ENCODE measurements at places on chromosomes 7 and 10.
A peak's percentile ranks its signal among the peaks of the same experiment; 100 is the strongest.

- DNase-seq: peak; percentile 43
- no peaks in the 10 kb centered on the region for H3K27me3 ChIP-seq
- 0 out of 2 replicates have a peak, but pooled peaks cover 3% of the 10 kb centered on the region for H3K36me3 ChIP-seq
- H3K27ac ChIP-seq: no peak overlapping the region
- no peak overlapping the region for H3K4me3 ChIP-seq
Observed at GRCh38 chr7:132183781-132184380, 392.4 kb downstream of the PLXNA4 start.

GRCh38 chr7:49295146-49295545, 370.8 kb downstream of the CDC14C start:
- no peak overlapping the region for H3K4me3 ChIP-seq
- no peak for DNase-seq
- no peak overlapping the region for H3K27ac ChIP-seq

DNA sequence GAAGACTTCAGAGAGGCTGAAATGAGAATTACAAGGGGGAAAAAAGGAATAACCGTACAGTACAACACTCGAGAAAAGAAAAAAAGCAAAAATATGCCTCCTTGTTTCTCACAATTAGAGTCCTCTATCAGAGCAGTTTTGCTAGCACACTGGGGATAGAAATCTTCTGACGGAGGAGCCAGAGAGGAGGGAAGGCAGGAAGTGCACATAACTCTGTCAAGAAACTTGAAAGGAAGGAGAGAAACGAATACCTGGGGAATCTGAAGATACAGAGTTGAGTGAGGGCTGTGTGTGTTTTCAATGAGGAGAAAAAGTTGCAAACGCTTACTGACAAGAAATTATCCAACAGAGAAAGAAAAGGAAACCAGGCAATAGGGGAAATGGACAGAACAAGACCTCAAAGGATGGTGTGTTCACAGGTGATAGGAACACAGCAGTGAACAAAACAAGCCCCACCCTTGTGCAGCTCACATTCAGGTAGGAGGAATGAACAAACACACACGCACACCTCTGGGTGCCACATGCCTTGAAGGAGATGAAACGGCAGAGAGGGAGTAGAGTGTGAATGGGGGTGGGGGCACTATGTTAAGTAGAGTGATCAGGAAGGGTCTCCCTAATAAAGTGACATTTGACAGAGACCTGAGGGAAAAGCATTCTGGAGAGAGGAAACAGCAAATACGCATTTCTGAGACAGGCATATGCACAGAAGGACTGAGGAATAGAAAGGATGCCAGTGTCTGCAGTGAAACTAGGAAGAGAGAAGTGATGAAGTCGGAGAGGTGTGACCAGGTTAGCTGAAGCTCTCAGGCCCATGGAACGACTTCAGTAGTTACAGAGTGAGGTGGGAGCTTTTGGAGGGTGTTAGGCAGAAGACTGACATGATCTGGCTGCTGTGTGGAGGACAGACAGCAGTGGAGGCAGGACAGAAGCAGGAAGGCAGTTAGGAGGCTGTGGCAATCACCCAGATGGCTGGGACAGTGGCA, 46.7 kb upstream of the SPOCK2 start:
- peak overlapping the region; percentile 30 for H3K27ac ChIP-seq
- H3K36me3 ChIP-seq: no peaks in the 10 kb centered on the region

DNA sequence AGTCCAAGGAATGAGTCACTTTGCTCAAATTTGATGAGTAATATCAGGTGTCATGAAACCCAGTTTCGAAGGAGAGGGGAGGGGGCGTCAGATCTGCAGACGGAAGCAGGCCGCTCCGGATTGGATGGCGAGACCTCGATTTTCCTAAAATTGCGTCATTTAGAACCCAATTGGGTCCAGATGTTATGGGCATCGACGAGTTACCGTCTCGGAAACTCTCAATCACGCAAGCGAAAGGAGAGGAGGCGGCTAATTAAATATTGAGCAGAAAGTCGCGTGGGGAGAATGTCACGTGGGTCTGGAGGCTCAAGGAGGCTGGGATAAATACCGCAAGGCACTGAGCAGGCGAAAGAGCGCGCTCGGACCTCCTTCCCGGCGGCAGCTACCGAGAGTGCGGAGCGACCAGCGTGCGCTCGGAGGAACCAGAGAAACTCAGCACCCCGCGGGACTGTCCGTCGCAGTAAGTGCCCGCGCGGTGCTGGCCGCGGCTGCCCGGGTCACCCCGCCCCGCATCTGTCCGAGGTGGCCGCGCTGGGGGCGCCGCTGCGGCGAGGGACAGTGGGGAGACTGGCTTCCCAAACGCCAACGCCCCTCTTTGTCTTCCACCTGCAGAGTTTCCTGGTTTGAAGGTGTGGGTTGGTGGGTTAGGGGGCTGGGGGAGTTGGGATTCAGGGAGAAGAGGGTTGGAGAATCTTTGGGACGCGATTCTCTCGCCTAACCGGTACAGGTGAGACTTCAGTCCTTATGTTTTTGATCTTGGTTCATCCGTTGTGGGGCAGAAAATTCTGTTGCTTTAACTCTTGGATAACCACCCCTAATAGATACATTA, at the start of gene TAC1:
Gene TAC1, plus strand, starts transcription at position 351 of the 829 bp plus-strand sequence. CDS start 527 bp downstream, outside the sequence.
- DNase-seq: peak; percentile 74
- peak within 1 kb of the TSS; percentile 62 for H3K4me3 ChIP-seq
- no peaks in the 10 kb centered on the region for H3K36me3 ChIP-seq

- H3K4me1 ChIP-seq: no peaks in the 10 kb centered on the region
- H3K27ac ChIP-seq: no peak overlapping the region
- no peak overlapping the region for H3K4me3 ChIP-seq
- H3K36me3 ChIP-seq: no peaks in the 10 kb centered on the region
- no peaks in the 10 kb centered on the region for H3K27me3 ChIP-seq
Observed at GRCh38 chr7:109821156-109821555, 1251.5 kb downstream of the DNAJB9 start.

- no peaks in the 10 kb centered on the region for H3K27me3 ChIP-seq
- no peak overlapping the region for H3K4me3 ChIP-seq
- no peak for DNase-seq
- H3K4me1 ChIP-seq: peaks cover 4% of the 10 kb centered on the region
- H3K36me3 ChIP-seq: no peaks in the 10 kb centered on the region
Observed at GRCh38 chr10:69739634-69740033, 62.1 kb upstream of the COL13A1 start.

DNA sequence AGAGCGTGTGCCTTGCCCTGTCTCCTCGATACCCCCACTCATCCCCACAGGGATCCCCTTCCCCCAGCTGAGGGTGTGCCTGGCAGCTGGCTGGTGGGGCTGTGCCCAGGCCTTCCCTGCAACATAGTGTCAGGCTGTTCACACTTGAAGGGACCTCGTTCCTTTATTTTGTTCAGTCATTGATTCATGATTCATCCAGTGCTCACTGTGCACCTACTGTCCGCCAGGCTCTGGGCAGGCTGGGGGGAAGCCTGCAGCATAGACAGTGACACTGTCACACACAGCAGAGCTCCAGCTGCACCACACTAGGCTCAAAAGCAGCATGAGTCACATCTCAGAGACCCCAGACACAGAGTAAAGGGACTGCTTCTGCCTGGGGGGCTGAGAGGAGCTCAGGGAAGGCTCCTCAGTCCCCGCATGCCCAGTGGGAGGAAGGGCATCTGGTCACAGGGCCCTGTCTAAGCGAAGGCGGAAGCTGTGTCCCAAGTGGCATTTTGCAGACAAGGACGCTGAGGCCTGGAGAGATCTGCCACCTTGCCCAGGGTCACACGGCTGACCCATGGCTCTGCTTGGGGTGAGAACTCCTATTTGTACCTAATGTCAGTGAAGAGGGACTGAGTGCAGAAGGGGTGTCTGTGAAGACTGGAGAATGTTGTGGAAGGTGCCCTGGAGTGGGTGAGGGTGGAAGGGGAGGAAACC, 27.9 kb downstream of the CDH23 start:
- no peak overlapping the region for H3K27ac ChIP-seq
- no peaks in the 10 kb centered on the region for H3K4me1 ChIP-seq
- no peak for DNase-seq
- H3K4me3 ChIP-seq: no peak overlapping the region

GRCh38 chr10:102779680-102780526, 36.2 kb downstream of the WBP1L start:
- H3K4me3 ChIP-seq: no peak overlapping the region
- H3K4me1 ChIP-seq: peaks cover 68% of the 10 kb centered on the region
- H3K27me3 ChIP-seq: no peaks in the 10 kb centered on the region
- no peaks in the 10 kb centered on the region for H3K36me3 ChIP-seq
- no peak overlapping the region for H3K27ac ChIP-seq

DNA sequence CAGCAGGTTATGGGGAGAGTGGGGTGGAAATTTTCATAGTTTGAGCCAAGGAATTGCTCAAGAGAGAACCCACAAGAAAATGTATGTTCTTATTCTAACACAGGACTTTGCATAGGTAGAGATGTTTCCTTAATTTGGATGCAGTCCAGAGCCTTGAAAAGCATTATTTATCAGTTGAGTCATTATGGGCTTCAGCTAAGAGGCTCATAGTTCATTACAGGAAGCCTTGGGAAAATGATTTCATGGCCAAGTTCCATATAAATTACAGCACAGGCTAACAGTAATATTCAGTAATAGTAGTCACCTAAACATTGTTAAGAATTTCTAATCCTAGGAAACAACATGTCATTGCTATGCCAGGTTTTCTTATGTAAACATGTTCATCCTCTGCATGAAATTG, 131.1 kb upstream of the PTPRZ1 start:
- no peaks in the 10 kb centered on the region for H3K36me3 ChIP-seq
- H3K4me3 ChIP-seq: no peak overlapping the region
- DNase-seq: no peak

DNA sequence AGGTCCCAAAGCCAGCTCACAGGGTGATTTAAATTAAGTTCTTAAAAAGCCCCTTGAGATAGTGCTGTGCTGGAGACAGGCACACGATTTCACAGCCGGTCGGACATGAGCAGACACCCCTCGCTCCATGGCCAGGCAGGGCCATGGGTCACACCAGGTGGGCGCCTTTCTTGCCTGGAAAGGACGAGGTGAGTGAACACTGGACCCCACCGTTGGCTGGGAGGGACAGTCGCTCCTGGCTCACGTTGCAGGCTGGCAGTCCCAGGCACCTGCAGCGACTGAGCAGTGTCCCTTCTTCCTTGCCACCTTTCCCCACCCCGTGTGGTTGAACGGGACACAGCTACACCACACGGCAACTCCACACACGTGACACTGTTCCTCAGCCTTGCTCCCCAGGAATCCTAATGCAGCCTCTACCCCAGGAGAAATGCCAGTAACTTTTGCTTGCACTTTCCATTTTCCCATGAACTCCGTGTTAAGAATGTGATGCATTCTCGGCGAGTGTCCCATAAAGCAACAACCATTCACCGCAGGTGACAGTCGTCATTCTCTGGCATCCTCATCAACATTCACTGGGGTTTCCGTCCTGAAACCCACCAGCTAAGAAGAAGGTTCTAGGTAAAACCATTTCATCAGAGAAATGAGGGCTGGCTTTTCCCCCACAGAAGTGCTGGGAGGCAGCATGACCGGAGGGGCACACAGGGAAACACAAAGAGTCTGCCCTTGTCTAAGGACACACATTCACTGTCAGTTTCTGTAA, 217.4 kb downstream of the ZMYND11 start:
- H3K36me3 ChIP-seq: no peaks in the 10 kb centered on the region
- no peaks in the 10 kb centered on the region for H3K4me1 ChIP-seq
- DNase-seq: no peak
- no peak overlapping the region for H3K4me3 ChIP-seq
- no peaks in the 10 kb centered on the region for H3K27me3 ChIP-seq

DNA sequence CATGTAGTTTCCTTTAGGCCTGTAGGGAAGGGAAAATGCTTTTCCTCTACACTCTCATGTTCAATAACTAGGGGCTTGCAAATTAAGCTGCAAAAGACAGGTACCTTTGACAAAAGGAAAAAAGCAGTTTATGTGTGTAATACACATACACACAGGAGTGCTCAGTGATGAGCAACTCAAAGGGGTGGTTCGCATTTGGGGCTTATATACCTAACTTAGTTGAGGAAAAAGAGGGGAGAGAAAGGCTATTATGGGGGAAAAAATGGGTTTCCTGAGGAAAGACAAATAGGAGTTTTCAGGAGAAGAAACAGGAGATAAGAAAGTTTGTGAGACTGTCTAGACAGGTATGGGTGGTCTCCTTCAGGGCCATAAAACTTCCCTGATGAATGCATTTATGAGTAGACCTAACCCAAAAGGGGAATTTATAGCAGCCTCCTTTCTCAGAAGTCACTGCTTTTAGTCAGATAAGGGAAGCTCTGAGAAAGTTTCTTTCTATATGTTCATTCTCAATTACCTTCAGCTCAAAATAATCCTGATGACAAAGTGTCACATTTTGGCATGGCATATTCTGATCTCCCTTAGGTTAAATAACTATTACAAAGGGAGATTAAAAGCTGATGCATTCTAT, 55.2 kb upstream of the EZH2 start:
- H3K27ac ChIP-seq: no peak overlapping the region
- no peaks in the 10 kb centered on the region for H3K36me3 ChIP-seq
- no peak overlapping the region for H3K4me3 ChIP-seq
- no peak for DNase-seq

DNA sequence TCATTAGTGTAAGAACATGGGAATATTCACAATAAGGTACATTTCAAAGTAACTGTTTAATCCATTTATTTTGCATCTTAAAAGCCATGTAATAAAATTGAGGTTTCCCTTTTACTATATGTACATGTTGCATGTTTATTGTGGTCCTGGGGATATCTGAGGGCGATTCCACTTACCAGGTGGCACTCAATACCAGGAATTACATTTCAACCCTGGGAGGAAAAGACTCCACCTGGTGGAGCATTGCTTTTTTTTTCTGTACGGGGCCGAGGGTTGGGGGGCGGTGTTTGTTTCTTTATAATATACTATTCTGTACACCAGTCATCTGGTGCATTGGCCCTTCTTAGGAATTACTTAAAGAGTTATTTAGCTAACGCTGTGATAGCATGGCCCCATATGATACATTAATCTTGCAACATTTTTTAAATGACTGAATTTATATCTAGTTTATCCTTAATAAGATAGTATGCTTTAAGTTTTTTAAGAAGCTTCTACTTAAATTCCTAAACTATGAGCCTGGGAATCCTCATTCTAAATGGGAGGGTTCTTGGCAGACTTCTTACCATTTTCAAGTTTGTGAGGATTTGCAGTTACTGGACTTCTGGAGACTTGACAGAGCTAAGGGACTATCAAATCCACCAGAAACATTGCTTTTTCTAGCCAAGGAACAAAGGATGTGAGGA, 7.2 kb upstream of the HGF start:
- H3K4me3 ChIP-seq: no peak overlapping the region
- DNase-seq: peak; percentile 36
- no peak overlapping the region for H3K27ac ChIP-seq
- H3K36me3 ChIP-seq: no peaks in the 10 kb centered on the region
- H3K4me1 ChIP-seq: no peaks in the 10 kb centered on the region
- no peaks in the 10 kb centered on the region for H3K27me3 ChIP-seq

GRCh38 chr10:133438711-133439273, 14.4 kb upstream of the SPRN start:
- H3K27ac ChIP-seq: no peak overlapping the region
- no peaks in the 10 kb centered on the region for H3K4me1 ChIP-seq
- H3K4me3 ChIP-seq: no peak overlapping the region
- peak; percentile 38 for DNase-seq
- no peaks in the 10 kb centered on the region for H3K36me3 ChIP-seq

GRCh38 chr10:19970717-19971116, 154.5 kb downstream of the PLXDC2 start:
- peaks cover 8% of the 10 kb centered on the region for H3K4me1 ChIP-seq
- no peaks in the 10 kb centered on the region for H3K36me3 ChIP-seq
- no peak for DNase-seq
- H3K27me3 ChIP-seq: no peaks in the 10 kb centered on the region

Measured in GM23338 (cell line).